CD4-positive, alpha-beta T cell treated with Interleukin-15 for 4 hours (primary cell): ENCODE measurements at places on chromosomes 16 and 17.

DNA sequence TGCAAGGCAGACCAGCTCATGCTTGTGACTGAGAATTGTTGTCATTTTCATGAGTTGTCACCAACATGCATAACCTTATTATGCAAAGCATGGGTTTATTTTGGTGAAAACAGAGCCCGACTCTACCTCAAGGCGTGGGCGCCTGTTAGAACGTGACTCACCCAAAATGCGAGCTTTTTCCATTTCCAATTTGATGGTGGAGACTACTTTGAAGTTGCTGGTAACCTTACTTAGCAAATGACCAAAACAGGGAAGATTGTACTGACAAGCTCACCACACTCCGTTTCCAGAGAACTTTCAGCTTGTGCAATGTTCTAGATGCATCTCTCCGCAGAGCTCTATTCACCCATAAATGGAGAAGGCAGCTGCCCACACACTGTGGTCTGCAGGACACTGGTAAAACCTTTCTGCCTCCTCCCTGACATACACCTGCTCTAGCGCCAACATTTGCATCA lies 284.5 kb downstream of the MAF start:
- peak; percentile 30 for DNase-seq

DNA sequence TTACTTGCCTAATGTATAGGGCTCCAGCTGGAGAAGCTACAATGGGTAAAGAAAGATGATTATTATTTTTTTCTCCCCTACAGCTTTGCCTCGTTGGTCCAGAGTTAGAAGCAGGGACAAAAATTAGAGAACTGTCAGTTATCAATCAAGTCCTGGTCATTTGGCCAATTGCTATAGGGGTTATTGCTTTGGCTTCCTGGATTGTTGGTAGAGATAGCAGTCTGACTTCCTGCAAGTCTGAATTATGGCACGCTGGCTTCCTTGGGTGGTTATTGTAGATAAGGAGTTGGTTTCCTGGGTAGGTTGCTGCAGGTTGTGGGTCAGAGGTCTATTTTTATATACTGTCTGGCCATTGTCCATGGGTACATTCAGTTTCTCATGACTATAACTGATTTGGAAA lies 84.7 kb upstream of the ELAC2 start:
- DNase-seq = no peak

DNA sequence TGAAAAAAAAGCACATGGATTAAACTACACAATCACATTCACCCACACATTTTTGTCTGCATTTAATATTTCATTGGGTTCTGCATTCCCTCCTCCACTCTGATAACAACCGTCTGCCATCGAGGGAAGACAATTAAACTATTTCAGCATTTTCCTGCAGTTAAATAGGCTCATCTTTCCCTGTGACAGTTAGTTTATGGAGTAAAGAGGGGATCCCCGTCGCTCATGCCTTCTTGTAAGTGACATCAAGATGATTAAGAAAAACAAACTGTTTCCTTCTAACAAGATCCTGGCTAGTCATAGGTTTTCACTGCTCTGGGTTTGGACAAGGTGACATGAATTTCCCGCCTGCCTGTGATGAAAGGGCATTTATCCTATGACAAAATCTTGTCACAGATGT lies 98.0 kb upstream of the DYNLRB2 start:
- no peak for DNase-seq

DNA sequence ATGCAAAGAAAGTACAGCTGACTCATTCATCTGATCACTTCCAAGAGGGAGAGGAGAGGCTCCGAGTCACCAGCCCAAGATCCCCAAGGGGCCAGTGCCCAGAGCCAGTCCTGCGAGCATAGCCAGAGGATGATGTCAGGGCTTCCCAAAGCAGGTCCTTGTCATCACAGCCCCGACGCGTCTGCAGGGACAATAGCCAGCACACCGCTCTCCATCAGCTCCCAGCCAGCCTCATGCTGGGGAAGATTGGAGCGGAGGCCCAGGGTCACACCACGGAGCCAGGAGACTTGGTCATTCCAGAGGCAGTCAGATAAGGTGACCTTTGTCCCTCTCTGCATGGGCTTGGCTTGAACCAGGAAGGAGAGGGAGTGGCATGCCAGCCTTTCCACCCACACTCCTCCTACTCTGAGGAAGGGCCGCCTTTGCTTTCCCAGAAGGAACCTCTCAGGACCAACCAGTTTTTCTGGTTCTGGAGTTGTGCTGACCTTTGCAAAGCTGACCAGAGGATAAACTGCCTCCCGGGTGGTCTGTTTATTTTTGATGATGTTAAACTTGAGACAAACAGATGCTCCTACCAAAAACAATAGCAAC lies 58.3 kb upstream of the ARHGAP44 start:
- no peak for DNase-seq

DNA sequence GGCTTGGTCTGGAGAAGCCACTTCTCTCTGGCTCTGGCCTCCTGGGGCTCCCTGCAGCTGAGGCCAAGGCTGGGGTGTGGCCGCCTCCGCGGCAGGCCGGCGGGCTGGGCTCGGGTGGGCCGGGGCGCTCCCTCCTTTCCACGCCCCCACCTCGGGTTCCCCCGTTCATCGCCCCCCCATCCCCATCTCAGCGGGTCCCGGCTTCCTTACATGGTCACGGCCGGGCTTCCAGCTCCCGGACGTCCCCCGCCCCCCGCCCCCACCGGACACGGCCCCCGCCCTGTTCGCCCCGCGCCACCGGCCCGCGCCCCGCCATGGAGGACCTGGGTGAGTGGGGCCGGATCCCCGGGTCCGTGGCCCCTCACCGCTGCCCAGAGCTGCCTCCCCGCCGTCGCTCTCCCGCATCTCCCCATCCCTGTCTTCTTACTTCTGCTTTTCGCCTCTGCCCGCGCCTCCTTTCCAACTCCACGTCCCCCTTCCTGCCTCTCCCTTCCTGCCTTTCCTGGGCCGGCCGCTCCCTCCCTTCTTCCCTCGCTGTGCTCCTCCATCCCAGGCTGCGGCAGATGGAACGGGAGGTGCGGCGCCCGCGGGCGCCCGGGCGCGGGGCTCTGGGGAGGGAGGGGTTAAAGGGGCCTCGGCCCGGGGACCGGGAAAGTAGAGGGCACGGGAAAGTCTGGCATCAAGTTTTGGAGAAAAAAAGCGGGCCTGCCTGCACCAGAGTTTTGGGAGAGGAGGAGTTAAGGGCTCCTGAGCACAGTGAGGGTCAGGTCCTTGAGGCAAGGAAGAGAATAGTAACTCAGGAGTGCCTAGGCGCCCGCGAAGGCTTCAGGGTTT lies at the start of gene TGFB1I1:
TGFB1I1 (plus strand) TSS at position 278 of the 834 bp plus-strand sequence; CDS start at position 315, 37 bp downstream.
- no peak for DNase-seq

- DNase-seq = peak; percentile 22
Measured at GRCh38 chr17:43578699-43579565, 32.8 kb upstream of the ETV4 start.

- peak; percentile 72 for DNase-seq
Measured at GRCh38 chr16:77211880-77212740, 12.9 kb downstream of the SYCE1L start.

DNA sequence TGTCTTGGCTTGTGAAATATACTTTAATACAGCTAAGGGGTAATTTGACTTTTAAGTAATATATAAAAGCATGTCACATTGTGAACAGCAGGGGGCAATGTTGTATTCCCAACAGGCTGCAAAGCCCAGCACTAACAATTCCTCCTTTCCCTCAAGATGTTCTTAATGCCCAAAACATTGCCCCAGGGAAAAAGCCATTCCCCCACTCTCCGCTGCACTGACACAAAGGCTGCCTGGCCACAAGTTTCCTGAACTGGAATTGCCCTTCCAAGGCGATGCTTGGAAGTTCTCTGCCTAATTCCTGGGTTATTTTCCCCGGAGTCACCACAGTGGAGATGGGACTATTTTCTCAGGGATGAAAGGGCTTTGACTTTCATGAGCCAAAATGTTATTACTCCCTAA lies 27.2 kb downstream of the CLEC16A start:
- peak; percentile 62 for DNase-seq

DNA sequence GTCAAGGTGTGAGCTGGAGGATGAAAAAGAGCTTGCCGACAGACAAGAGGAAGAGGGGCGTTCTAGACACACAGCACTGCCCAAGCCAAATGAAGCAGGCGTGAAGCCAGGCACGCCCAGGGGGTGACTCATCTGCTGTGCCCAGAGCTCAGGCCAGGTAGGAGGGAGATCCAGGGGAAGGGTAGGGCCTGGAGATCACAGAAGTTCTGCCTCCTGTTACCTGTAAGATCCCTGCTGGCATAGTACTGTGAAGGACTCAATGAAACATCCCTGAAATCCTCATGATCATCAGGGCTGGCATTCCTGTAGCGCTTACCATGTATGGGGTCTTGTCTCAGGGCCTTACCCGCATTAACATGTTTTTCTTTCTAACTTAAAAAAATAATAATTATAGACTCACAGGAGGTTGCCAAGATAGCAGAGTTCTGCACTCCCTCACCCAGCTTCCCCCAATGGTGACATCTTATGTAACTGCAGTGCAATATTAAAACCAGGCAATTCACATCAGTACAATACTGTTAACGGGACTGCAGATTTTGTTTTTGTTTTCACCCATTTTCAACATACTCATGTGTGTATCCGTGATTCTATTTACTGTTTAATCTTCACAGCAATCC lies 158.6 kb downstream of the XYLT1 start:
- DNase-seq = no peak

GRCh38 chr16:77690416-77690815 lies 31.9 kb upstream of the NUDT7 start:
- DNase-seq = no peak

- no peak for DNase-seq
Measured at GRCh38 chr17:73968680-73969079, 234.8 kb upstream of the RPL38 start.

DNA sequence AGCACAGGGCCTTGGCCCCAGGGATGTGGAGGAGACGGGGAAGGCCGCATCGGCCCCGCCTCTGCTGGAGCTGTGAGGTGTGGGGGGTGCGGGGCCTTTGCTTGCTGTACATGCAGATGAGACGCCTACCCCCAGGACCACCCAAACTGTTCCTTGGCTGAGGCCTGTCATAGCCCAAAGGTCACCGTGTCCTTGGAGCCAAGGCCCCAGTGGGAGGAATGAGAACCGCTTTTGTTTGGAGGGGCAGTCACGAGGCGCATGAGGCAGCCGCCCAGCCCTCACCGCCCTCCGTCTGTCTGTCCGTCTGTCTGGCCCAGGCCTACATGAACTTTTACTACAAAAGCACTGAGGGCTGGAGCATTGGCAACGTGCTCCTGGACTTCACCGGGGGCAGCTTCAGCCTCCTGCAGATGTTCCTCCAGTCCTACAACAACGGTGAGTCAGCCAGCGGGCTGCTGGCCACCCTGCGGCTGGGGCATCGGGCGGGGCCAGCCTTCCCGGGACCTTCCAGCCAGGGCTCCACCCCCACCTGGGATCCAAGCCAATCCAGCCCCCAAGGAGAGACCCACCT lies 8.8 kb downstream of the TAX1BP3 start:
- DNase-seq = no peak

DNA sequence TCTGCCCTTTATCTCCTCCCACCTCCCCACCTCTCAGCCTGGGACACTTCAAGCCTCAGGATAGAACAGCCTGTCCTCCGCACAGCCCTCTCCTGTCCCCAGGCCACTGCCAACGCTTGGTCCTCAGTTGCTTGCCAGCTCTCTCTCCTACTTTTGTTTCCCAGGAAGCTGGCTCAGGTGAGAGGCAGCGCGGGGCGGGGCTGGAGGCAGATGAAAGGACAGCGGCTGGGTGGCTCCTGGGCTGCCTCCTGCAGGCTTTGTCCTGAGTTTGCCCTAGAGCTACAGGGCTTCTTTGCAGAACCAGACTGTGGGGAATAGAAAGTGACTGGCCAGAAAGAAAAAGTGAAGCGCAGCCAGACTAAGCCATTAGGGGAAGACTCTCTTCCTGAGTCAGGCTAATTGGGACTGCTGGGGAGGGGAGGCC lies 48.2 kb upstream of the CDC42EP4 start:
- DNase-seq = no peak

DNA sequence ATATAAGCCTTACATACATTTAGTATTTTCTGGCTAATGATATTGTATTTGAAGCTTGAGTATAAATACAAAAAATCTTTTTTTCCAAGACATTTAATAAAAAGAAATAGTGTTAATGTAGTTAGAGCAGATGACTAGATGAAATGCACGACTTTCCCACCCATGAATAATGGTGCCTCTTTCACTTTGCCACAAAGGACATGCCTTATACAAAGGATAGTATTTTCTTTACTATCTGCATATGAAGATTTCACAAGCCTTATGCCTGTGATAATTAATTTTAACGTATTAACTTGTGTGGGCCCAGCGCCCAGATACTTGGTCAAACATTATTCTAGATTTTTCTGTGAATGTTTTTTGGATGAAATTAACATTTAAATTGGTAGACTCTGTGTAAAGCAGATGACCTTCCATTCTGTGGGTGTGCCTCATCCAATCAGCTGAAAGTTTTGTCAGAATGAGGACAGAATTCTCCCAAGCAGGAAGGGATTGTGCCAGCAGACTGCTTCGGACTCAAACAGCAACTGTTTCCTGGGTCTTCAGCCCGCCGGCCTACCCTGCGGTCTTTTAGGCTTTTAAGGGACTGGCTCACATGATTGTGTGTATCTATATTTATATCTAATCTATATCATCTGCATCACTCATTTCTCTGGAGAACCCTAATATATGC lies 115.4 kb downstream of the USP22 start:
- DNase-seq = no peak

- no peak for DNase-seq
Measured at GRCh38 chr17:82964851-82965341, 114.5 kb upstream of the METRNL start.

- DNase-seq = no peak
Measured at GRCh38 chr16:53103811-53104210, 49.0 kb downstream of the CHD9 start.

DNA sequence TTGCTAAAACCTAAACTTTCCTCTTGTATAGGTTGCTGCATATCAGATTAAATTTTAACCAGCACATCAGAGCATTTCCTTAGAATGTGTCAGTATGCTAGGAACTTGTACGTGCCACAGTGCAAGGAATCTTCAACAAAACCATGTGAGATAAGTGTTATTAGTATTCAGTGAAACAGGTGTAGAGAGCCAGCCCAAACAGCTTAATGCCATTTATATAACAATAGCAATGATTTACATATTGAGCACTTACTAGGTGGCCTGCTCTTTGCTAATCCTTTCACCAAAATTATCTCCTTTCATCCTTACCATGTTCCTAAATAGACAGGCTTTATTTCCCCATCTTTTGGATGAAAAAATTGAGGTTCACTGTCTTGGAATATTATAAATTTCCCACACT lies 485.7 kb downstream of the HS3ST4 start:
- no peak for DNase-seq

DNA sequence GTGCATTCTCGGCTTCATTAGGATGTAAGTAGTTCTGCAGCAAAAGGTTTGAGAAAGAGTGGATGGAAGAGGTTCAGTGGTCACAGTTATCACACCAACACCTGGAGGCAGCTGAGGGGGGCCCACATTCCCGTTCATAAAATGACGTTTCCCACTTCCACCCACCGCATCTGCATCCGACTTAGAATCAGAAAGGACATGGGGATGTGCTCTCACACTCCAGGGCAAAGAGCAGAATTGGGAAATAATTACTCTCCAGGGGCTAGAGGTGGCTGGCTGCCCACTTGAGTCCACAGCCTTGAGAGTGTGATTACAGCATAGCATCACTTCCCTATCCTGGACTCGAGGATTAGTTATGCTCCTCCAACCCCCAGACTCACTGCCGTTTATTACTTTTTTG lies 122.0 kb downstream of the CPPED1 start:
- DNase-seq = no peak
